Activated CD4-positive, CD25-positive, alpha-beta regulatory T cell treated with anti-CD3 and anti-CD28 coated beads, Interleukin-2, amount 50 U/mL, for 24 hours (primary cell): ENCODE measurements at places on chromosomes 7 and 10.
A peak's percentile ranks its signal among the peaks of the same experiment; 100 is the strongest.

GRCh38 chr10:49300140-49300974 is 1.4 kb downstream of the C10orf71 start:
- ATAC-seq, result no peak

DNA sequence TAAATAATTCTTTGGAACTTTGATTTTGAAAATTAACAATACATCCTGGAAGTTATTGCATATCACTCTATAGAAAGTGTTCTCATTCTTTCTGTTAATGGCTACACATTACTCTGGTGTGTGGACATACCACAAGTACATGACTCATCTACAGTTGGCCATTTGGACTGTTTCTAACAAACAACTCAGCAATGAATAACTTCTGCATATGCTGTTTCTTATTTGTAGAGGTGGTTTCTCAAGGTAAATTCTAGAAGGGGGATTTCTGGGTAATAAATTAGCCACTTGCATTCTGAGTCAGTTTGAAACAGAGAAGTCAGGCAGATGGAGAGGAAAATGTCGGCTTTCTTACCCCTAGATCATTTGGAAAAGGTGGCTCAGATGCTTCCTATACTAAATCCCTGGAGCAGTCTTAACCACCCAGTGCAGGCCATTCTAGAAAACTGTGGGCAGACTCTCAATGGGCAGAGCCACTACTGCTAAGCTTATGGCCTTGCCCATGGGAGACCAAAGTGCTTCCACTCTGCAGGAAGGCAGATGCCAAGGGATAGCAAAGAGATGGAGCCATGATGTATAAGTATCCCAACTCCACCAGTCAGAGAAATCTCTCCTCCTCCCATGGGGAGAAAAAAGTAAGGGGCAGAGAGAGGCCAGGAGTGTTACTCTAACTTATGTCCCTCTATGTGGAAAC is 194.0 kb upstream of the PLPP4 start:
- no peak for ATAC-seq

GRCh38 chr10:72162978-72163377 is 52.8 kb upstream of the ANAPC16 start:
- peak; percentile 87 for ATAC-seq

GRCh38 chr10:128963211-128964099 is 503.6 kb upstream of the MGMT start:
- no peak for ATAC-seq

DNA sequence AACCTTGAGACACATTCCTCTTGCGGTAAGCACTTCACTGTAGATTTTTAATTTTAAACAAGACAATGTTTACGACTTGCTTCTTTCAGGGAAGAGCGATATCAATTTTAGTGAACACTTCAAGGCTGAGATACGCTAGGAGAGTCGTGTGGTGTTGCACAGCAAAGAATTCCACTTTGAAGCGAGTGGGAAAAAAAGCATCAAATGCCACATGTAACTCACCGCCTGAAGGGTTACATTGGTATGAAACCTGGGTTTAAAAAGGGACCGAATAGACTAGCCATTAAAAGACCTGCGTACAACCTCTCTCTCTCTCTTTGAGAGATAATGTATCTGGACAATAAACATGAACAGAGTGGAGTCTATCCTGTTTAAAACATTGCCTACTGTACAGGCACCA is 68.8 kb upstream of the ATRNL1 start:
- ATAC-seq, result no peak

DNA sequence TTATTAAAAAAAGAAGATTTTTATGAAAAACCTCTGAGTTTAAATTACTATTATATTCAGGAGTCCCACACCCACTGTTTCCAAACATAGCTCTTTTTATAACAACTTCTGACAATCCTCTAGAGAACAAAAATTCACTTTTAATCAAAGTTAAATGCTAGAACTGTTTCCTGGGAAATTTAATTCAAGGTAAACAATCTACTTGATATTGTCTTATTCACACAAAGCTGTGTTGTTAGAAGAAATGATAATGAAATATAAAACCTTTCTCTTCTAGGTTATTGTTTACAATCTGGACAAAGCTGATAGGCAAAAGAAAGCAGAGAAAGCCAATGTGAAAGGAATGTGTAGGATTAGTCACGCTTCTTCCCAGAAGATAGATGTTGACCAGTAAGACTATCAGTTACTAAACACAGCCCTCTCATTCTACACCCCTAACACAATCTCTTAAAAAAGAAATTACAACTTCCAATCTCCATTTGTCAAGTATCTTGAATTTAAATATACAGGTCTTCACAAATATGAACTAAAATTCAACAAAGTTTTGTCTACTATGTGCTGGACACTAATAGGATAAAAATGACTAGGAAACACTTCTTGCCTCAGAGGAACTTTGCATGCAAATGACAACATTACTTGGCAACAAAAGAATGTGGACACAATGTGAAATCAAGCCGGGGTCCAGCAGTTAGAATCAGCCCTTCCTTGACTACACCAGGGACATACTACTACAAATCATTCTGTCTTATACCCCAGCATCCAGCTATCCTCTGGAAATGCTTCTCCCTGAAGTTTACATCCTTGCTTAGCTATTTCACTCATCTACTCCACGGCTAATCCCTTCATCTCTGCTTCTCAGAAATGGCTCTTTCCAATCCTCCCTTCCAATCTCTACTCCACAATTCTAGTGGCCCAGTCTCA is 123.7 kb downstream of the IMMP2L start:
- ATAC-seq, result no peak

DNA sequence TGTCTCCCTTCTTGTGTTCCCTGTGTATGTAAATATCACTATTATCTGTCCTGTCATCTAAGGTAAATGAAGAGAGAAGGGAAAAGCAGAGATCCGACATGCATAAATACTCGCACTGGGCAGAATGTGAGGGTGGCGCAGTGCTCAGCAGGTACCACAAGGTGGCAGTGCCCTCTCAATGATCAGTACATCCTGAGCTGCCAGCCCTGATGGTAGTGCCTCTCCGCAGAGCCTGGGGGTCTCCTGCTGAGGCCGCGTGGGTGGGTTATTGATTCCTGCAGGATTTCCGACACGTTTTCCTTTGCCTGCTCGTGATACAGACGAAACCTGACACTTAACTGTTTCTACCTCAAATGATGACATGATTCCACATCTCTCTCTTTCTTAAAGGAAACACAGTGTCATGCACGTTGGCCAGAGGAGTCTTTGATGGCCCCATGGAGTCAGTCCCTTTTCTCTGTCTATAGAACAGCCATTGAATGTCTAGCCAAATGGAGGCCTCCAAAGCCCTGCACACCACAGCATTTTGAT is 19.8 kb downstream of the RGR start:
- peak; percentile 83 for ATAC-seq

- no peak for ATAC-seq
These were observed 47.6 kb downstream of the ZMIZ1 start for GRCh38 chr10:79116368-79116767.

DNA sequence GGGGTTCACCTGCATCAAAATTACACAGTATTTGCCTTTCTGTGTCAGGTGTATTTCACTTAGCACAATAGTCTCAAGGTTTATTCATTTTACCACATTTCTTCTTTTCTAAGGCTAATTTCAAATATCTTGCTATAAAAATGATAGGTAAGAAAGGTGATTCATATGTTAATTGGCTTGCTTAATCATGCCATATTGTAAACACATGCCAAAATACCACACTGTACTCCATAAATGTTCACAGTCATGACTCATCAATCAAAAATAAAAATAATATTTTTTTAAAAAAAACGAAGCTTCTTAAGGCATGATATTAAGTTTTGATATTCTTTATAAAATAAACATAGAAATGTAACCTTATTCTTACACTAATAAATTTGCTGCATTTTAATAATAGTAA is 947.1 kb downstream of the GRM8 start:
- ATAC-seq, result no peak

GRCh38 chr10:48477616-48478015 is 127.3 kb downstream of the ARHGAP22 start:
- no peak for ATAC-seq

DNA sequence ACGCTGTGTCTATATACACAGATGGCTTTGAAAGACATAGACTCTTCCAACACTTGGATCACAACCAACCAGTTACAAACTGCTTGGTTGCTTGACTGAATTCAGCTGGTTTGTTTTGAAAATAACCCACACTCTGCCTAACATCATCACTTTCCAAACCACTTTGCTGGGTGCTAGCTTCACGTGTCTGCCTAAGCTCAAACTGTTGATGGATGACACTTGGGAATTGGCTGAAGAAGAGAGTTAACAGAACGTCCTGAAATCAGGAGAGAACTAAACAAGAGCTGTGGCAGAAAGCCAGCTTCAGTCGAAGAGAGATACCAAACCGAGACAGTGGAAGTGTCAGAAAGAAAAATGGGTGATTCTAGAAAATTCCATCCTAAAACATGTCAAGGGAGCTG is 420.8 kb upstream of the AUTS2 start:
- no peak for ATAC-seq

DNA sequence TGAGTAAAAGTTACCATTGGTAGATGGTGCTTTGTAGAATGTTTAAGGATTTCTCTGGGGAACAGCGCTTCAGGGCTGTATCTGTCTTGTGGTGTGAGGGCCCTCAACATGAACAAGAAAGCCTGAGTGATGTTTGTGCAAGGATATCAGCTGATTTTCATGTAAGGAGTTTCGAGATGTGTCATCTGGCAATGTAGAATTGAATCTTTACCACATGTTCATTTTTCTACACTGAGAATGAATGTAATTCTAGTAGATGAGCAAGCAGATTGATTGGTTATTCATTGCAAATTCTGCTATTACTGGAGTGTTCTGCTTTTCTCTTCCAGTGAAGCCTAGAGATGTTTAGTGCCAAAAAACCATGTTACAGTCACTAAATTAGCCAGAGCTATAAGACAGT is 87.7 kb downstream of the ST7 start:
- ATAC-seq, result peak; percentile 81

GRCh38 chr10:10960534-10960933 is 57.1 kb upstream of the CELF2 start:
- no peak for ATAC-seq

DNA sequence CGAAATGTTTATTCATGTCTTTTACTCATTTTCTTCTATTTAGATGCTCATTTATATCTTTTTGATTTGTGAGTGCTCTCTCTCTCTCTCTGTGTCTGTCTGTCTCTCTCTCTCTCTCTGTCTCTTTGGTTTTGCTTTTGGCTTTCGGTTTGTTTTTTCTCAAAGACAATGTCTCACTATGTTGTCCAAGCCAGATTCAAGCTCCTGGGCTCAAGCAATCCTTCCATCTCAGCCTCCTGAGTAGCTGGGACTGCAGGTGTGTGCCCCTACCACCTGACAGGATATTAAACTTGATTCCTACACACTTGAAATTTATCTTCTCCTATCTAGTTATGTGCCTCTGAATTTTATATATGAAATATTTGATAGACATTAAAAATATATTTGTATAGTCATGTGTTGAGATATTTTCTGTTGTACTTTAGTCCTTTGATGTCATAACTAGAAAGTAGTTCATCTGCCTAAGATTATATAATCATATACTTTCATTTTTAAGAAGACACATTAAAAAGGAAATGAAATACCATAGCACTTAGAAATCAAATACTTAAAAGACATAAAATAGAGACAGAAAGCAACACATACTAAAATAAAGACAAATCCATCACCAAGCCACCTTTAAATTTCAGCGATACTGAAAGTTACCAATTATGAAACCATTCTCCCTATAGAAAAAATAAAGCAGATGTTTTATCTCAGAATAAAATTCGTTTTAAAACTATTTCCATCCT is 68.1 kb upstream of the SFMBT2 start:
- peak; percentile 39 for ATAC-seq

DNA sequence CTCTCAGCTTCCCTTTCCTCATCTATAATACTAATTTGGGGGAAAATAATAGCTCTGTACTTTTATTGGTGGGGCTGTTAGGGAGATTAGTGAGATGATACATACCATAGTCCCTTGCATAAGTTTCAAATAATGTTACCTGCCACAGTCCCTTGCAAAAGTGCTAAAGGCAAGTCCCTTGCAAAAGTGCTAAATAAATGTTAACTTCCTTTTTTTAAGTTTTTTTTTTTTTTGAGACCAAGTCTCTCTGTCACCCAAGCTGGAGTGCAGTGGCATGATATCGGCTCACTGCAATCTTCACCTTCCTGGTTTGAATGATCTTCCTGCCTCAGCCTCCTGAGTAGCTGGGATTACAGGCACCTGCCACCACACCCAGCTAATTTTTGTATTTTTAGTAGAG is 43.4 kb upstream of the SRGN start:
- no peak for ATAC-seq

- ATAC-seq, result no peak
These were observed 156.6 kb downstream of the CCDC3 start for GRCh38 chr10:12844811-12845483.

- no peak for ATAC-seq
These were observed 34.3 kb downstream of the SRPK2 start for GRCh38 chr7:105354383-105354782.

GRCh38 chr10:53440601-53441000 is 668.0 kb upstream of the MBL2 start:
- ATAC-seq, result no peak

GRCh38 chr10:79400146-79401004 is 45.0 kb downstream of the ZCCHC24 start:
- ATAC-seq, result no peak

GRCh38 chr7:102856036-102856435 is 56.8 kb upstream of the LRRC17 start:
- ATAC-seq, result no peak

GRCh38 chr10:83144461-83144860 is 994.8 kb upstream of the GHITM start:
- no peak for ATAC-seq

- no peak for ATAC-seq
These were observed 57.2 kb downstream of the ARHGAP12 start for GRCh38 chr10:31871266-31872065.

GRCh38 chr10:49605939-49606509 is 4.1 kb upstream of the SLC18A3 start:
- ATAC-seq, result no peak
